ENCODE measurements at places on chromosomes 13 and 19. TPM values are rescaled to one million over a fixed set of nuclear protein-coding genes. Genes with fewer than 3 reads are reported as not detected.

GRCh38 chr13:30652746-30653386 is 35.1 kb downstream of the USPL1 start:
- no peaks in the 10 kb centered on the region for H3K27me3 ChIP-seq
- no peak overlapping the region for H3K27ac ChIP-seq
- no peak overlapping the region for H3K4me3 ChIP-seq
- no peak for DNase-seq

- H3K4me3 ChIP-seq = peak overlapping the region; percentile 49
- peak; percentile 69 for DNase-seq
- peaks cover 46% of the 10 kb centered on the region for H3K4me1 ChIP-seq
- H3K36me3 ChIP-seq = no peaks in the 10 kb centered on the region
- H3K27ac ChIP-seq = peak overlapping the region; percentile 18
- peaks cover 12% of the 10 kb centered on the region for H3K27me3 ChIP-seq
These were observed 669 bp downstream of the GADD45B start for GRCh38 chr19:2476451-2477140.

DNA sequence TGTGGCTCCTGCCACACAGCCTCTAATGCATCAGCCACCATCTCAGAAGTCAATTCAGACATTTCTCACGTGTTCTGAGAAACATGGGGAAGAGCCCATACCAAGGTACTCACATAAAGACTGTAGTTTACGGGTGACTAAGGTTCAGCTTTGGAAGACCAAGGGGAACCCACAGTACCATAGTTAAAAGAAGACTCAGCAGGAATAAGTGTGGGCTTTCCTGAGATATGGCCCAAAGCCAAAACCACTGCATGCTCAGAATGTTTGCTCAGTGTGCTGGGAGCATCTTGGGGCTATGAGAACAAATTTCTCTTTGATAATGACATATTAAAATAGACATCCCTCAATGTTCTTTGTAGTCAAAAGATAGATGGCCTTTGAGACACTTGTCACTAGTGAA is 283.8 kb downstream of the DCT start:
- no peaks in the 10 kb centered on the region for H3K4me1 ChIP-seq
- no peaks in the 10 kb centered on the region for H3K36me3 ChIP-seq
- DNase-seq = no peak
- H3K27ac ChIP-seq = no peak overlapping the region
- H3K4me3 ChIP-seq = no peak overlapping the region
- no peaks in the 10 kb centered on the region for H3K27me3 ChIP-seq

DNA sequence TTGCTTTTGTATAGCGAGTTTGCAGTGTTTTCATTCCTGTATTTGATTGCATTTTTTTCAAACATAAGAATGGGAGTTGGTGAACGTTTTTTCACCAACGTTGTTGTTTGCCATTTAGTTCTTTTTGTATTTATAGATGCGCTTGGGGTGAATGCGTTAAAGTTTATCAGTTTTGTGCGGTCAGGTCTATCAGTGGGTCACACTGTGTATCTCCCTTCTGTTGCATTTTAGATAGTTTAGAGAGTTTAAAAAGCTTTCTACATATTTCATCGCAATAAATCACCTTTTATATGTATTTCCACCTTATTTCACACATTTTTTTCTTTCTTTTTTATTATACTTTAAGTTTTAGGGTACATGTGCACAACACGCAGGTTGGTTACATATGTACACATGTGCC is 16.4 kb downstream of the OR7A5 start:
- H3K27ac ChIP-seq = no peak overlapping the region
- DNase-seq = no peak
- peaks cover 13% of the 10 kb centered on the region for H3K27me3 ChIP-seq
- H3K4me3 ChIP-seq = no peak overlapping the region
- H3K4me1 ChIP-seq = peaks cover 6% of the 10 kb centered on the region

- peaks cover 8% of the 10 kb centered on the region for H3K27me3 ChIP-seq
- H3K4me1 ChIP-seq = no peaks in the 10 kb centered on the region
- H3K4me3 ChIP-seq = no peak within 1 kb of the TSS
- H3K27ac ChIP-seq = no peak within 1 kb of the TSS
- no peaks in the 10 kb centered on the region for H3K36me3 ChIP-seq
These were observed at the start of gene LILRB2 for GRCh38 chr19:54281007-54281728. LILRB2 (minus strand) TSS chr19:54281110; CDS start chr19:54280496, 614 bp downstream.

DNA sequence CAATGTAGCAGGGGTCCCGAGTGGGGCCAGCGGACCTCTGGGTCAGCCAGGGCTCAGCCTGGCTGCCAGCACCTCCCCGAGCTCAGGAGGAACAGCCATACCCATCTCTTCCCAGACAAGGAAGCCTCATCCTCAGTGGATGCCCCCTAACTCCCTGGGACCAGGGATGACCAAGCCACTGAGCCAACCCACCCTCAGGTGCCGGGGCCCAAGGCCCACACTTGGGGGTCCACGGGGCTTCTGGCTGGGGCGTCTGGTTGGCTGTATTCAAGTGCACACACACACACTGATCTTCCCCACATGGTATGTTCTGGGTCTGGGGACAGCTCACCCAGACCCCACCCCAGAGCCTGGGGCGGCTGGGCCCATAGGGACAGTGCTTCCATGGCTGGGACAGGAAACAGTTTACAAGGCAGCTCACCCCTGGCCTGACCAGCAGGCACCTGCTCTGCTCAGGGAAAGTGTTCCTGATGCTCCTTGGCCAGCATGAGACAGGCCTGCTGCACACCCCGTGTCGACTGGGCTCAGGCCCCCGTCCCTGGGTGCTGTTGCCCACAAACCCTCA is 7.7 kb downstream of the RAB11B start:
- no peak for DNase-seq
- H3K4me3 ChIP-seq = no peak overlapping the region
- H3K27me3 ChIP-seq = no peaks in the 10 kb centered on the region
- no peak overlapping the region for H3K27ac ChIP-seq

GRCh38 chr19:40280608-40281221 is 4.4 kb downstream of the AKT2 start:
- H3K4me3 ChIP-seq = no peak overlapping the region
- peak overlapping the region; percentile 45 for H3K27ac ChIP-seq
- DNase-seq = no peak
- H3K4me1 ChIP-seq = peaks cover 53% of the 10 kb centered on the region
- H3K27me3 ChIP-seq = no peaks in the 10 kb centered on the region

DNA sequence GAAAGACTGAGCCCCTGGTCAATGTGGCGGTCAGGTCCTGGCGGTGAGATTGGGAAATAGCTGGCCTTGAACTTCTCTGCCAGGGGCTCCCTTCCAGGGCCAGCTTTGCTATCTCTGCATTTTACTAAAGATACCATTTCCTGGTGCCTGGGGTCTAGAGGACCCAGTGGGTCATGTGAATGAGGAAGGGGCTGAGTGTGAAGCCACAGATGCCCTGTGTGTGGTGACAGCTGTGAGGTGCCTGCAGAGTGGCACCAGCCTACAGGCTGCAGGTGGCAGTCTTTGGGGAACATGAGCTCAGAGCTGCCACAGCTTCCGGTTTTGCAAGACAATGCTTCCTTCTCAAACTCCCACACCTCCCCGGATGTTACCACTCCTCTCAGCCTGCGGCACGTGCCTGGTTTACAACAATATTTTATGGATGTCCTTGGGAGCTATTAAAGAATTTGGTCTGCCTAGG is 5.2 kb upstream of the MLNR start:
- no peak overlapping the region for H3K4me3 ChIP-seq
- H3K27me3 ChIP-seq = peaks cover 7% of the 10 kb centered on the region
- H3K4me1 ChIP-seq = peaks cover 3% of the 10 kb centered on the region
- no peak for DNase-seq

DNA sequence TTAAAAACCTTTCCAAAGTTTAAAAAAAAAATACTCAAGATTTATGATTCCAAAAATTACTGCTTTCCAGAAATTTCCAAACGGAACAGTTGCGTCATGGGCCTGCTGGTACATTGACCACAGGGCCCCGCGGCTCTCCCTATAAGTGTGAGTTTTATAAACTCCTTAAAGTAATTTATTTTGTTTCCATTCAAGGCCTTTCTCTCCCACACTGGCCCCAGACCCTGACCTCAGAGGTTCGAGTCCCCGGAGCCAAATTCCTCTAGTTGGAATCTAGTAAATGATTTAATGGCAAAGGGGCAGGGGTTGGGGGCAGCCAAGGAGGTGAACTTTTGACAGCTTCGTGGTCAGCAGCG is 97.5 kb downstream of the INSR start:
- peaks cover 2% of the 10 kb centered on the region for H3K4me1 ChIP-seq
- H3K36me3 ChIP-seq = no peaks in the 10 kb centered on the region
- H3K27me3 ChIP-seq = peaks cover 20% of the 10 kb centered on the region
- no peak overlapping the region for H3K27ac ChIP-seq
- H3K4me3 ChIP-seq = peak overlapping the region; percentile 40

GRCh38 chr13:112567161-112567862 is 20.6 kb downstream of the TUBGCP3 start:
- H3K36me3 ChIP-seq = peaks cover 63% of the 10 kb centered on the region
- H3K4me1 ChIP-seq = no peaks in the 10 kb centered on the region
- no peaks in the 10 kb centered on the region for H3K27me3 ChIP-seq
- DNase-seq = no peak
- no peak overlapping the region for H3K27ac ChIP-seq

DNA sequence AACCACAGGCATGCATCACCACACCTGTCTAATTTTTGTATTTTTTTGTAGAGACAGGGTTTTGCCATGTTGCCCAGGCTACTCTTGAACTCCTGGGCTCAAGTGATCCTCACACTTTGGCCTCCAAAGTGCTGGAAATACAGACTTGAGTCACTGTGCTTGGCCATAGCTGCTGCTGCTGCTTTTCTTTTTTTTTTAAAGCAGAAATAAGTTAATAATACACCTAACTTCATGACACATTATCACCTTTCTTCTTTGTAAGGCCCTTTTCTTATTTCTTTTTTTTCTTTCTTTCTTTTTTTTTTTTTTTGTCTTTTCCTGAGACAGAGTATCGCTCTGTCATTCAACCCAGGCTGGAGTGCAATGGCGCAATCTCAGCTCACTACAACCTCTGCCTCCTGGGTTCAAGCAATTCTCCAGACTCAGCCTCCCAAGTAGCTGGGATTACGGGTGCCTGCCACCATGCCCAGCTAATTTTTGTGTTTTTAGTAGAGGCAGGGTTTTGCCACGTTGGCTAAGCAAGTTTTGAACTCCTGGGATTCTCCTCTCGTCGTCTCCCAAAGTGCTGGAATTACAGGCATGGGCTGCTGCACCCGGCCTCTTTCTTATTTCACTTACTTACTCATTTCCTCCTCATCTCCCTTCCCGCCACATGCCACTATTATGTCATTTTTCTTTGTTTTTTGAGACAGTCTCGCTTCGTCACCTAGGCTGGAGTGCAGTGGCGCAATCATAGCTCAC is 8.7 kb downstream of the SHKBP1 start:
- no peaks in the 10 kb centered on the region for H3K27me3 ChIP-seq
- H3K4me1 ChIP-seq = peaks cover 29% of the 10 kb centered on the region
- no peak for DNase-seq
- no peak overlapping the region for H3K27ac ChIP-seq
- no peak overlapping the region for H3K4me3 ChIP-seq
- peaks cover 23% of the 10 kb centered on the region for H3K36me3 ChIP-seq

GRCh38 chr13:72246396-72246795 is 379.4 kb upstream of the DACH1 start:
- no peaks in the 10 kb centered on the region for H3K36me3 ChIP-seq
- no peaks in the 10 kb centered on the region for H3K4me1 ChIP-seq
- no peak overlapping the region for H3K4me3 ChIP-seq
- H3K27ac ChIP-seq = no peak overlapping the region
- no peaks in the 10 kb centered on the region for H3K27me3 ChIP-seq
- no peak for DNase-seq

- no peak overlapping the region for H3K4me3 ChIP-seq
- DNase-seq = no peak
- no peaks in the 10 kb centered on the region for H3K4me1 ChIP-seq
- no peaks in the 10 kb centered on the region for H3K27me3 ChIP-seq
- no peaks in the 10 kb centered on the region for H3K36me3 ChIP-seq
These were observed 435.8 kb downstream of the HS6ST3 start for GRCh38 chr13:96525715-96526114.

DNA sequence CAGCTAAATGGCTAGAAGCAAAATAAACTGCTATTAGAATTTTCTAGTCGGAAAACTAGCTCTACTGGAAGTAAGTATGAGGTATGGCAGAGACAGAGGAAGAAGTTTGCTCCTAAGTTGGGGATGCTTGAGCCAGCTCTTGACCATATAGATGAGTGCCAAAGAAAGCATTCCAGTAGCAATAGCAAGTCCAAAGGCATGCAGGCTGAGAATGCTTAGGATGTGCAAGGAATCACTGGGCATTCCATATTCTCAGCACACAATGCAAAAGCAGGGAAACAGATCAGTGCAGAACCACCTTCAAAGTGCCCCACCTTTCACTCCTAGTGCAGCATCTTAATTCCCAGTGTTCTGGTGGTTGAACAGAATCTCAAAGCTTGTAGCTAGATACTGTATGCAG is 32.9 kb downstream of the SERTM1 start:
- no peak for DNase-seq
- H3K4me1 ChIP-seq = no peaks in the 10 kb centered on the region
- H3K27ac ChIP-seq = no peak overlapping the region

GRCh38 chr19:55498246-55498840 is 10.1 kb downstream of the SSC5D start:
- no peaks in the 10 kb centered on the region for H3K27me3 ChIP-seq
- no peak overlapping the region for H3K27ac ChIP-seq
- no peak for DNase-seq
- no peak overlapping the region for H3K4me3 ChIP-seq
- peaks cover 14% of the 10 kb centered on the region for H3K4me1 ChIP-seq

- H3K27ac ChIP-seq = no peak overlapping the region
- no peak for DNase-seq
- peaks cover 42% of the 10 kb centered on the region for H3K36me3 ChIP-seq
- H3K4me1 ChIP-seq = no peaks in the 10 kb centered on the region
- no peaks in the 10 kb centered on the region for H3K27me3 ChIP-seq
- H3K4me3 ChIP-seq = no peak overlapping the region
These were observed 38.3 kb upstream of the DCUN1D2 start for GRCh38 chr13:113528813-113529180.

DNA sequence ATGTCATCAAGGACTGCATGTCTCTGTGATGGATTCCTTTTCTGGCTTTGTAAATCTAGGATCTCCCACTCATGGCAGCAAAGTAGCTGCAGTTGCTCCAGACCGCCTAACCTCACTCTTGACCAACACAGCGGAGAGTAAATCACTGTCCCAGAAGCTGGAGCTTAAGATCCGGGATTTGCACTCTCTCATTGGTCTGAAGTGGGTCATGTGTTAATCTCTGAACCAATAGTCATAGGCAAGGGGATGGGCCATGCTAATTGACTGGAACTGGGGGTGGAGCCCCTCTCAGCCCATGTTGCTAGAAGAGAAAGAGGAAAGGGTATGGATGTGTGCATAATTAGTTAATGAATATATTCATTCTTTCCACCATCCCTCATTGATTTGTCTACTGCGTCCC is 34.0 kb downstream of the VAV1 start:
- DNase-seq = peak; percentile 57
- H3K4me1 ChIP-seq = peaks cover 8% of the 10 kb centered on the region
- no peak overlapping the region for H3K4me3 ChIP-seq
- H3K27ac ChIP-seq = no peak overlapping the region

Gene YJEFN3
- total RNA-seq = 3.6 TPM

Gene KANK3
- 0.40 TPM for total RNA-seq

Gene ITM2B
- 53.3 TPM for total RNA-seq

Gene SPART
- 33.7 TPM for total RNA-seq

Gene MYBPC2
- 0.04 TPM for total RNA-seq

Gene CABP5
- total RNA-seq = not detected

Gene SKA3
- total RNA-seq = 35.9 TPM

Gene PLIN5
- total RNA-seq = 1.3 TPM

Gene SLC15A1
- total RNA-seq = not detected

Data from K562 (cell line).